ENCODE measurements at places on chromosomes 13 and 19.

- DNase-seq = no peak
Measured at GRCh38 chr13:20973886-20974425, 71.4 kb upstream of the XPO4 start.

DNA sequence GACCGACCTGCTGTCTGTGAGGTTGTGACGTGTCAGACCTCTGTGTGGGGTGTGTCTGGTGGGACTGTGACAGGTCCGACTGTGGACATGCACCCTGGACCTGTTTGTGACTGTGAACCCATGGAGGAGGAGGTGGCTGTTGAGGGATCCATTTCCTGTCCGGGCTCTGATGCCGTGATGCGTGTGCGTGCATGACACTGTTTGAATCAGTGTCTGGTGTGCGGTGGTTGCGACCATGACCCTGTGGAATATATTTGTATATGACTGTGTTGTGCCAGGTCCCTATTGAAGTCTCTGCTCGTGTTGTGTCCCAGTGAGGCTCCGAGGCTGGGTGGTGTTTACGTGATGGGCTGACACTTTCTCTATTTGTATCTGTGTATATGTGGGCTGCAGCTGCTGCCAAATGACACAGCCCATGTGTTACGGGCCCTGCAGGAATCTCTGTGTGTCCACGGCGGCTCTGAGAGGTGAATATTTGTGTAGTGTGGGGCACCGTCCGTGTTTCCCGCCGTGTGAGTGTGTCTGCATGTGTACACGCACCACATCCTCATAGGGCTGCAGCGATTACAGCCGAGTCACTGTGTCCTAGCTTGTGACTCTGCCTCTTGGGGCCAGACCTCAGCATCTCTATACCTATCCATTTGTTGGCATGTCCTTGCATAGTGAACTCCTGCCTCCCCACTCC lies 18.3 kb downstream of the CCDC97 start:
- DNase-seq = no peak

DNA sequence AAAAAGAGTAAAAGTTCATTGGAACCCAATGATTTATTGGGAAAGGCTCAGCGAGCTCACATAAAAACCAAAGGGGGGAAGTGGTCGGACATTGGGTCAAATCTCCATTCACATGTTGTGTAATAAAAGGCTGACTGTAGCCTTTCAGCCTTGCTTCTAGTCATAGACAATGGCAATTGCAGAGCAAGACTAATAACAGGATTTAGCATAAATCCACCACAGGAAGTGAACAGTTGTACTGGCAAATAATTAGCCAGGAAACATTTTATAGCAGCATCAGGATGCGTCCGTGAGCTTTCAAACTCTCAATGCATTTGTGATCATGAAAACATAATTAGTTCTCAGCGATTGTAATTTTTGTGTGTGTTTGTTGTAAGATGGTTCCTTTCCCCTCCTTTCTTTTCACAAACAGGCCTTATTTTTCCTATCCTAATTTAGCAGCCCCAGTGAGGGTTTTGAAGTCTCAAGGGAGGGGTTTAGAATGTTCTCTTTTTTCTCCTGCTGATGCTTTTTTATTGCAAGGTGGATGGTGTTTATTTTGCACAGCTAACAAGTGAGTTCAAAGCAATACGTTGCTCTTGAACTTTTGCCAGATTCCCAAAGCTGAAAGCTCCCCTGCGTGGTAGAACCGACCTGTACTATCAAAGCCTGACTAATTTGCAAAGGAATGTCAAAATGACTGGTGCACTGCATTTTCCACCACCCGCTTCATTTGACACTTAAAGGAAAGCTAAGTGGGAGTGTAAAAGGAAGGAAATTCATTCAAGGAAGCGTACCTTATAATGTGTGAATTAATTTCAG lies 105.6 kb downstream of the SPRY2 start:
- DNase-seq = peak; percentile 47

GRCh38 chr13:81320516-81320915 lies 979.6 kb upstream of the SPRY2 start:
- DNase-seq = no peak

DNA sequence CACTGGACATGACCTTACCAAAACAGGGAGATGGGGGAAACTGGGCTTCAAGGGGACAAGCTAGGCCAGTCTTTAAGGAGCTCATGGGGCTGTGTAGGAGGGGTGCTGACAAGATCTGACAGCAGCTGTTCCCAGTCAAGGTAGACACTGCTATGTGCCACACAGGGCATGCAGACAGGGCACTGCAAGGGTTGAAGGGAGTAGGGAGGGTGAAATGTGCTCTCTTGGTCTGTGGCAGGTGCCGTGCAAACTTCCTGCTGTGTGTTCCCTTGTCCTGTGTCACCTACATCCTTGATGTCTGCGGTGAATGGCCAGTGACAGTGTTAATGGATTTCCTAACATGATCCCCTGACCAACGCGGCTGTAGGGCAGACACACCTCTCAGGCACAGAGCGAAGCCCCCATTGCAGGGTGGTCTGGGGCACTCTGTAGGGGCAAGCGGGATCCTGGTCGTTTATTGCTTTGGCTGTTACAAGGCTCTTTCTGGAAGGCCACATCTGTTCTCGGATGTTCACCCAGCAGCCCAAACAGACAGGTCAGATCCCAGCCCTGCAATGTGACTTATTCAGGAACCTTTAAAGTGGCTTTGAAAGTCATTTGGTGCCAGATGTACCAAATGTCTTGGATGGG lies 199.5 kb upstream of the ZNF536 start:
- no peak for DNase-seq

- no peak for DNase-seq
Measured at GRCh38 chr19:44712864-44713515, 14.0 kb downstream of the CEACAM16 start.

DNA sequence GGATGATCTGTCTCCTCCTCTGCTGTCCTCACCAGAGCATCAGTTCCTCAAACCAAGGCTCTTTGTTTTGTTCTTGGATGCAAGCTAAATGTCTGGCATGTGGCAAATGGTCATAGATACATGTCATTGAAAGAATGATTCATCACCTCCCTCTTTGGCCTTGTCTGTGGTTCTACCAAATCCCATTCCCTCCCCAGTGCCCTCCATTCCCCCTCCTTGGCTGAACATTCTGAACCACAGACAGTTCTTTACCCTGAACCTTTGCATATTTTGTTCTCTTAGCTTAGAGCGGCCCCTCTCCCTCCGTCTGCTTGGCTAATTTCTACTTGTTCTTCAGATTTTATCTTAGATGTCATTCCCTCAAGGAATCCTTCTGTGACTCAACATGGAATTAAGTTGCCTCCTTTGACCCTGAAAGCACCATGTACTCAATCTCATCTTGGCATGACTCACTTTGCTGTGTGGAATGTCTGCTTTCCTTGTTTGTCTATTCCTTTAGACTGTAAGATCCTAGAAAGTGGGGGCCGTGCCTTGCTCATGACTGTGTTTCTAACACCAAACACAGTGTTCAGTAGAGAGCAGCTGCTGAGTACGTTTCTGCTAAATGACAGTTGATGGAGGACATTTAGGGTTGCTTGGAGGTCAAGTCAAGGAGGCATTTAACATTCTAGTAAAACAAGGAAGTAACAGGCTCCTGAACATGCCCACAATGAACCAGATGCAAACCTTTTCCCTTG lies 8.1 kb downstream of the ALOX5AP start:
- DNase-seq = peak; percentile 38

- peak; percentile 34 for DNase-seq
Measured at GRCh38 chr19:5103061-5103701, 134.3 kb downstream of the KDM4B start.

GRCh38 chr13:46303742-46304385 lies 83.2 kb downstream of the RUBCNL start:
- DNase-seq = no peak

DNA sequence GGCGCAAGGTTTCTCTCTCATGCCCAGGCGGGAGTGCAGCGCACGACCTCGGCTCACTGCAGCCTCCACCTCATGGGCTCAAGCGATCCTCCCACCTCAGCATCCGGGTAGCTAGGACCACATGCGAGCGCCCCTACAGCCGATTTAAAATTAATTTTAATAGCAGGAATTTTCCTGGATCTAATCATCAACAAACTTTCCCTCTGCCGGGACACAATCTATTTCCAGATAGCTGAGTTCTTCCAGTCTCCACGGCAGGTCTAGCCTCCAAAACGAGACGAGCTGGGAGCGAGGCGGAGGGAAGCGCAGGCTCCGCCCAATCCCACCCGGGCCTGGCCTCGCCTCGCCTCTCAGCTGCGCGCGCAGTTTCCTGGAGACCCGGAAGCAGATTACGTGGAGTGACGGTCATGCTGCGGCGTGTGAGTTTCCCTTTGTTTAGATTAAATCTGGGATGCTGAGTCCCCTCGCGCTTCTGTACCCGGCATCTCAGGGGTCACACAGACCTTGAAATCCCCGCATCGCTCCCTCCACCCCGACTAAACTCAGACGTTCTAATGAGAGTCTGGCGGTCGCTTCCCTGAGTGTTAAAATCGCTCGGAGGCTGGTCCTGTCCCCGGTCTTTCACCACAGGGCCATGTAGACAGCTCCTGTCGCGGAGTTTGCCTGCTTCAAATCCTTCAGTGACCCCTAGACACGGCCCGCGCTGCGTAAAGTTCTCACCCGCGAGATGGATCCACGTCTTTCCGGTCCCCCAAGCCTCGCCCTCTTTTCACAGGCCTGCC lies at the start of gene ZNF880:
ZNF880 (plus strand) TSS at position 365 of the 782 bp plus-strand sequence; CDS start at position 408, 43 bp downstream.
- DNase-seq = peak; percentile 91

GRCh38 chr13:111049791-111050538 lies 65.1 kb upstream of the ARHGEF7 start:
- DNase-seq = peak; percentile 46

DNA sequence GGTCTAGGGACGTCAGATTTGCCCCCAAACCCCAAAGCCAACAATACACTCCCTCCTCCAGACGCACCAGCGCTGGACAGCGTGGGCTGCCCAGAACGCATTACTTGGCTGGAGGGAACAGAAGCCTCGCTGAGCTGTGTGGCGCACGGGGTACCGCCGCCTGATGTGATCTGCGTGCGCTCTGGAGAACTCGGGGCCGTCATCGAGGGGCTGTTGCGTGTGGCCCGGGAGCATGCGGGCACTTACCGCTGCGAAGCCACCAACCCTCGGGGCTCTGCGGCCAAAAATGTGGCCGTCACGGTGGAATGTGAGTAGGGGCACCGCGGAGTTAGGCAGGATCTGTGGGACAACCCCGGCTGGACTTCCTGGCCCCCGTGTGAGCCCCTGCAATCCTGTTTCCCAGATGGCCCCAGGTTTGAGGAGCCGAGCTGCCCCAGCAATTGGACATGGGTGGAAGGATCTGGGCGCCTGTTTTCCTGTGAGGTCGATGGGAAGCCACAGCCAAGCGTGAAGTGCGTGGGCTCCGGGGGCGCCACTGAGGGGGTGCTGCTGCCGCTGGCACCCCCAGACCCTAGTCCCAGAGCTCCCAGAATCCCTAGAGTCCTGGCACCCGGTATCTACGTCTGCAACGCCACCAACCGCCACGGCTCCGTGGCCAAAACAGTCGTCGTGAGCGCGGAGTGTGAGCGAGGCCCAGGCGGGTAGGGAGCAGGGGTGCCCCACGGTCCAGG lies 4.0 kb downstream of the ICAM5 start:
- no peak for DNase-seq

GRCh38 chr13:26376430-26376829 lies 122.5 kb downstream of the CDK8 start:
- no peak for DNase-seq

- no peak for DNase-seq
Measured at GRCh38 chr19:19410553-19411550, 5.4 kb downstream of the GATAD2A start.

- no peak for DNase-seq
Measured at GRCh38 chr13:45472171-45472705, 7.5 kb downstream of the COG3 start.

DNA sequence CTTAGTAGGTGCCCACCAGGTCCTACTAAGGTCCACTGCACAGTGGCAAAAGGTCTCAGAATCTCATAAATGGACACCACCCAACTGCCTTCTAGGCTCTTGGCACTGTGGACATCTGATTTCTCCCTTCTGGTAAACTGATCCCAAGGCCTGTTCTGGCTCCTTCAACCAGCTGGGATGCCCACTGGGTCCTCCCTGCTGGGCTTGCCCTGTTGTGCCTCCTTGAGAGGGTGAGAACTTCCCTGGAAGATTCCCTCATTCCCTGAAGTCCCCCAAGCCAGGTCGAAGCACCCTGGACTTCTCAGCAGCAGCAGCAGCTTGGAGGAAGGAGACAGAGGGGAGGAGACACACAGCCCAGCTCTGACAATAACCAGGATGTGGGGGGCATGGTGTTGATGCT lies 6.6 kb upstream of the ZNF492 start:
- DNase-seq = no peak

DNA sequence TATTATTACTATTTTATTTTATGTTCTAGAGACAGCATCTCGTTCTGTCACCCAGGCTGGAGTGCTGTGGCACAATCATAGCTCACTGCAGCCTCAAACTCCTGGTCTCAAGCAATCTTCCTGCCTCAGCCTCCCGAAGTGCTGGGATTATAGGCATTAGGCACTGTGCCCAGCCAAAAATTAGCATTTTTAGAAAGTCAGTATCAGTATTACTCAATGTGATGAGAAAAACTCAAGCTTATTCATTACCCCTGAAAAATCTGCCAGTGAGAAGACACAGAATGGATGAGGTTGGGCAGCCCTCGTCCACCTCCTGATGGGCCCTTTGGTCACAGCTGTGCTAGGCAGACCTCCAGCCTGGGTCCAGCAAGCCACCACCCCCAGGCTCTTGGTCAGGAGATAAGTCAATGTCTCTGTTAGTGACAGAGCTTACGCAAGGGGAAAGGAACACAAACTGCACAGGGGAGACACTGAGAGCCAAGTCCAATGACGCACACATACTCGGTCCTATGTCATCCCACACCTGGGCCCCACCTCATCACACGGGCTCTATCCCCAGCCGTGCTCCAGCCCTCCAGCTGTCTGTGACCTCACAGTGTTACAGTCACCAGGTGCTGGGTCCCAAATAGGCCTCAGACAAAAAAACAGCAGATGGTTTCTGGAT lies 19.8 kb downstream of the PEPD start:
- no peak for DNase-seq

DNA sequence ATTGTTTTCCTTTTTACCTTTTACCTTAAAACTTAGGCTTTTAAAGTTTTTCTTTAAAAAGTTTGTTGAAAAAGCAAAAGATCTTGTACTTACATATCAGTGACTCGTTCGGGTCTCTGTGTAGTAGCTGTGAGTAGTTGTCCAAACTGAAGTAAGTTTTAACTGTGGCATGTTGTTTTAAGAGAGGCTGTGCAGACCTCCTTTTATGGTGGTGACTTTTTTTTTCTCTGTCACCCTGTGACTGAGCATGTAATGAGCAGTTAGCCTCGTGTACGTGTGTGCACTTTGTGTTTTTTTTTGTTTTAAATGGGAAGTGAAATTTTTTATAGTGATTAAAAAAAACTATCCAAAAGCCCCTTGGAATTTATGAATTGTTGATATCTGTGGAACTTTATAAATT lies at the start of gene GPR183:
GPR183 (minus strand) TSS at position 153 of the 400 bp plus-strand sequence. CDS start 11,254 bp downstream, outside the sequence.
- peak; percentile 79 for DNase-seq

GRCh38 chr13:75847588-75847987 lies 211.5 kb downstream of the LMO7 start:
- DNase-seq = no peak

DNA sequence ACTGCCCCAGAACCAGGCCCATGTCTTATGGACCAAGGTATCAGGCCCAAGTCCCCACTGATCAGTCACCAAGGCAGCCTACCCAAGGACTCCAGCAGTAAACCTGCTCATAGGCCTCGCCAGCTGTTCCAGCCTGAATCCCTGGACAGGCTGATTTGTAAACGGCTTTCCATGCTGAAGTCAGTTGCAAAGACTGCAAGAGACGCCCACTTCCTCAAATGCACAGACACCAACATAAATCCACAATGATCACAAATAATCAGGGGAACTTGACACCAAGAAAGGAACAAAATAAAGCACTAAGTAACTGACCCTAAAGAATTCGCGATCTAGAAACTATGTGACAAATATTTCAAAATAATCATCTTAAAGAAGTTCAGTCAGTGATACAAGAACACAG lies 75.2 kb downstream of the RXFP2 start:
- DNase-seq = no peak

- no peak for DNase-seq
Measured at GRCh38 chr19:45824531-45825262, 9.6 kb upstream of the RSPH6A start.

All from pons (tissue), 1 donor.